ENCODE measurements at places on chromosomes 5 and 9.

- DNase-seq = no peak
Measured at GRCh38 chr5:20466512-20466911, 478.5 kb upstream of the CDH18 start.

DNA sequence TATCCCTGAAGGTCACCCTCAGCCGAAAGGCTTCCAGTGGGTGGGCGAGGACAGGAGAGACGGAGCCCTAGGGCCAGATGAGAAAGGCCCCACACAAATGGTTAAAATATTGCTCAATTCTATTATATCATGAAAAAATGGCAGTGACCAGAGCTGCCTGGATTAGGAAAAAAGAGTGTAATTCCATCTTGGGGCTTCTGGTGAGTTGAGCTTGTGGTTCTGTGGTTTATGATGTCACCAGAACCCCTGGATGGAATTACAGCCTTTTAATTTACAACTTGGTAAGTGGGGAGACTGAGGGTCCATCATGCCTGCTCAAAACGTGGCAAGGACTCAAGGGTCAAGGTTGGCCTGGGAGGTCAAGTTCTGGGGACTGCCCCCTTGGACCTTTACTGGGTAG lies 55.5 kb upstream of the STC2 start:
- no peak for DNase-seq

DNA sequence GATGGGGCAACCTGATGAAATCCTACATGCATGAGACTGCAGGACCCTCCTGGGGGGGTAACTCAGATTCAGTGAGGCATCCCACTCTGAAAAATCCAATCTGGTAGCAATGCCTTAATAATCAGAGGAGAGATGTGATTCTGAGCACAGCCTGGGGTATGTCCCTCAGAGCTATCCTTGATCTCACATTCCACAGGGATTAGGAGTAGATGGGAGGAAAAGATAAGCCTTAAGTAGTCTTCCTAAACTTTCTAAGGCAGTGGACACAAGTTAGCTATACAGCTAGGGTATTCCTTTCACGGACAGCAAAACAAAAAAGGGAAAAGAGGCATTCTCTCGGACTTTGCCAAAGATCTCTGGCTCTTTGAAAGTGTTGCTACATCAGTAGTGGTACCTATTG lies 3.9 kb upstream of the SPATA9 start:
- DNase-seq = no peak

- no peak for DNase-seq
Measured at GRCh38 chr5:83156001-83156400, 78.7 kb downstream of the XRCC4 start.

DNA sequence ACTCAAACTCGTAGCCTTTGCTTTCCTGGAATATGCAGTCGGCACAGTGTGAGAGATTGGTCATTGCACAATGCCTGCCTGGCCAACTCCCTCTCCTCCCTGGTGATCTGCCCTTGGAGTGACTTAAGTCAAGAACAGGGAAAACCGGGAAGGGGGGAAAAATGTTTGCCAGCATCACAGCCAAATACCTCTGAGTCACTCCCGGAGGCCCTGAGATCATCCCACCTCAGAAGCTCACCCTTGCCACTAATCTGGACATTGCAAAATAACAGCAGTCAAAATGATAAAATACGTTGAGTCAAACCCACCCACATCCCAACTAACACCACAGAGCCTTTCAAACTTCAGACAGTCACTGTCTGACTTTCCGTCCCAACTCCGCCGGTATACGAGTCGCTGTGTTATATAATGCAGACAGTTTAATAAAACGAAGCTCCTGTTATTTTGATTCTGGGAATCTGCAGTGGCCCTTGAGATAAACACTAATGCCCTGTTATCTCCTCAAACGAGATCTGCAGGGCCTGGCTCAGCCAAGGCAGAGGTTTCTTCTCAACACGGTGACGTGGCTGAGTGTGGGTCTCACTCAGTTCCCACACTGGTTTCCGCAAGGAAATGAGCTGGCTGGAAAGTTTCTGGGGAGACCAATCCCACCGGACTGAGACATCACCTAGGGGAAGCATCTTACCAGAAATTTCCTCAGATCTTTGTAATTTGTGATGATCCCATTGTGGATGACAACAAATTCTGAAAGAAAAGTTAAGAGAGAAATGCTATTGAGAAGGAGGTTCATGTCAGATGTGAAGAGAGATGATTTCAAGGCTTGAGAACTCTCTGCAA lies 22.1 kb downstream of the GFPT2 start:
- no peak for DNase-seq

DNA sequence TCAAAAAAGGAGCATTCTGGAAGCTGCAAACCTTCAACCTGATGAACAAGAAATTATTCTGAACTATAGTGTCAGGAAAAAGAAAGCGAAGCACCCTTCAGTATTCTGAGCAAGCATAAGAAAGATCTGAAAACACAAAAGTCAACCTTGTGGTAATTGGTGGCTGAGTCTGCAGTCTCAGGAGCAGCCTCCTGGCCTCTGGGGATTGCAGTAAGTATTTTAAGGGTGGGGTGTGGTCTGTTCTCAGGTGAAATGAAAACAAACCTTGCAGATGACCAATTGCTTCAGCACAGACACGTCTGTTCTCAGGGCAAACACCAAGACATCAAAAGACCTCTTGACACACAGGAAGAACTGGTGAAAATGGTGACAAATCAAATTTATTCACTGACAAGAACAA lies 147.8 kb upstream of the RAPGEF1 start:
- DNase-seq = no peak

DNA sequence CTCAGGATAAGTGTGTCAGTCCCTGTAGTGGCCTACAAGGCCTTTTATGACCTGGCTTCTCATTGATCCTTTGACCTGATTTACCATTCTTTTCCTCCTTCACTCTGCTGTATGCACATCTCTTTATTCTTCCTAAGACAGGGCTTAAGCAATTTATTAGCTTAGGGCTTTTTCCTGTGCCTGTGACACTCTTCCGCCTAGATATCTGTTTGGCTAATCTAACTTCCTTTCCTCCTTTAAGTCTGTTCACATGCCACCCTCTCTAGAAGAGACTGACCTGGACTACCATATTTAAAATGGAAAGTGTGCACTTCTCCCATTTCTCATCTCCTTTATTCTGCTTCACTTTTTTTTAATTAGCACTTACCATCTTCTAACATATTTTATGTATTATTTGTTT lies 29.1 kb downstream of the FOCAD start:
- DNase-seq = no peak

GRCh38 chr5:78649211-78649695 lies 681 bp upstream of the LHFPL2 start:
- no peak for DNase-seq

DNA sequence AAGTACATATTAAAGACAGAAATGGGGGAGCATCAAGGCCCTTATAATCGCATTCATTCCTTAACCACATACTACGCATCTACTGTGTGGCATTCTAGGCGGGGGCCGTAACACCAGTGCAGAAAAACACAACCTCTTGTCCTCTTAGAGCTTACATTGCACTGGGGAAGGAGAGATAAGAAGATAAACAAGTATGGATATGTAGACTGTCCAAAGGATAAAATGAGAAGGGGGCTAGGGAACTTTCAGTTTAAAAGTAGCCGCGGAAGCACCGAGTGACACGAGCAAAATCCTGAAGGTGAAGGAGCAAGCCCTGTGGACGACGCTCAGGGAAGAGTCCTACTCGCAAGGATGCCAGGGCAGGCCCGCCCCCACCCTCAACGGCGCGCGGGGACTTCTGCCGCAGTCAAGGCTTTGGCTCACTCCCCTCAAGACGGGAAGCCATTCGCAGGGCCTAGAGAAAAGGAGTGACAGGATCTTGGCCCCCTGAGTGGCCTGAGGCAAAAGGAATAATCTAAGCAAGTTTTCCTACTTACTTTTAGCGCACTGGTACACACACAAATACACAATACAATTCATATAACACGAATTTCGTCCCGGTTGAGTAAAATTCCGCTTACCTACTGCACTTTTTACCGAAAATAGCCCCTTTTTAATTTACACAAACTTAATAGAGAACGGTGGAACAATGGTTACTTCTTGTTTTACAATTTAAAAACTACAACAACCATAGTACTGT lies 1.3 kb upstream of the NIPBL start:
- DNase-seq = peak; percentile 24

GRCh38 chr5:124468671-124469411 lies 277.6 kb downstream of the ZNF608 start:
- no peak for DNase-seq

- no peak for DNase-seq
Measured at GRCh38 chr5:61468483-61468865, 136.4 kb downstream of the ZSWIM6 start.

DNA sequence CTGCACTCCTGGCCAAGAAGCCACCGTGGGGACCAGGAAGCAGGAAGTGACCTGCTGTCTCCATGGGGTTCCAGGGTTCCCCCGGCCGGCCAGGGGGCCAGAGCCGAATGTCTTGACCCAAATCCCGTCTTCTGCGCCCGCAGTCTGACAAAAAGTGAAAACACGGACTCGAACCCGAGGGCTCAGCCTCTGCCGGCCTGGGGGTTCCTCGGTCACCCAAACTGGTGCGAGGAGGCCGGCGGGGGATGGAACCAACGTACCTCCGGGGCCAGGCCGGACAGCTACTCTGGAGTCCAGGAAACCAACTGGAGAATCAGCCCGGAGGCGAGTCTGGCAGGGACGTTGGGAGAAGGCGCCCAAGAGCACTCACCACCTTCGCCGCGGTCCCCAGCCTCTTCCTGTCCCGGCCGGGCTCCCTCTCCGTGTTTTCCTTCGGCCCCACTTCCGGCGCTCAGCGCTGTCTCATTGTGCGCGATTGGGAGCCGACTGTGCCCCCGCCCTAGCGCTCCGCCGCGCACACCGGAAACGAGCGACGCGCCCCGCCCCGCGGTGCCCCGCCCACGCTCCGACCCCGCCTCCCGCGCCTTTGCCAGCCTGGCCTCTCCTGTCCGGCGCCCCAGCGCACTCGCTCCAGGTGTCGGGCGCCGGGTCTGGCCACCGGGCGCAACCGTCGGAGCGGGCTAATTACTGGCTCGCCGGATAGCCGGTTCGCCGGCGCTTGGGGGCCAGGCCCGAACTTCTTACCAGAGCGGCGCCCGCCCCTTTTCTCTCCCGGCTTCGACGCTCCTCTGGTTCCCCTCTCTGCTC lies at the start of gene TUT7:
TSS of gene TUT7 (minus strand) at position 400 of the 807 bp plus-strand sequence. CDS start 1,211 bp downstream, outside the sequence.
- peak; percentile 97 for DNase-seq

DNA sequence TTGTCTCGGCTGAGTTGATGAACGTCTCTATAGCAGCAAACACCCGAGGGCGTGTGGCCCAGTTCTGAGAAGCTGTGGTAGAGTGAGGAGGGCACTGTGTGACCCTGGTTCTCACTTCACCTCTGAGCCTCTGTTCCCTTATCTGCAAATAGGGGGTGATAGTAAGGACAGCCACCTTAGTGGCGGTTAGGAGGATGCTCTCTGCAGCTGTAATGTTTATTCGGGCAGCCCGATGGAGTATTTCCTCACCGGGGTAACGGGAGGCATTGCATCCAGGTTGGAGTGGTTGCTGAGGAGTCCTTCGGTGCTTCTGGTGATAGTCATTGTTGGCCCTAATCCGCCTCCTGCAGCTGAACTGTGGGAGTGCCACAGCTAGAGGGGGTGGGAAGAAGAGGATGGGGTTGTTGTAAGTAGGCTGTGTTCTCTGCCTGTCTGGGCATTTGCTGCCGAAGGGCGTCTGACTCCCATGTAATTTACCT lies 13.9 kb downstream of the PRRC2B start:
- DNase-seq = no peak

Measured in progenitor cell of endocrine pancreas (in vitro differentiated cells).